H9 (cell line): ENCODE measurements at places on chromosomes 11 and 22. TPM values are rescaled to one million over a fixed set of nuclear protein-coding genes. Genes with fewer than 3 reads are reported as not detected.

The SMTN gene
- total RNA-seq: 21.1 and 23.4 TPM in 2 replicates

The OR51E2 gene
- not detected in 2 replicates for total RNA-seq

The PHETA2 gene
- total RNA-seq: 2.6 and 3.2 TPM in 2 replicates

- peak; percentile 86 for DNase-seq
These were observed at the start of gene RRAS2 for GRCh38 chr11:14358729-14359439. Gene RRAS2, minus strand, starts transcription at chr11:14359183. Its CDS starts 313 bp downstream, at chr11:14358870.

GRCh38 chr11:126654886-126655806 is 299.7 kb downstream of the ST3GAL4 start:
- DNase-seq: no peak

DNA sequence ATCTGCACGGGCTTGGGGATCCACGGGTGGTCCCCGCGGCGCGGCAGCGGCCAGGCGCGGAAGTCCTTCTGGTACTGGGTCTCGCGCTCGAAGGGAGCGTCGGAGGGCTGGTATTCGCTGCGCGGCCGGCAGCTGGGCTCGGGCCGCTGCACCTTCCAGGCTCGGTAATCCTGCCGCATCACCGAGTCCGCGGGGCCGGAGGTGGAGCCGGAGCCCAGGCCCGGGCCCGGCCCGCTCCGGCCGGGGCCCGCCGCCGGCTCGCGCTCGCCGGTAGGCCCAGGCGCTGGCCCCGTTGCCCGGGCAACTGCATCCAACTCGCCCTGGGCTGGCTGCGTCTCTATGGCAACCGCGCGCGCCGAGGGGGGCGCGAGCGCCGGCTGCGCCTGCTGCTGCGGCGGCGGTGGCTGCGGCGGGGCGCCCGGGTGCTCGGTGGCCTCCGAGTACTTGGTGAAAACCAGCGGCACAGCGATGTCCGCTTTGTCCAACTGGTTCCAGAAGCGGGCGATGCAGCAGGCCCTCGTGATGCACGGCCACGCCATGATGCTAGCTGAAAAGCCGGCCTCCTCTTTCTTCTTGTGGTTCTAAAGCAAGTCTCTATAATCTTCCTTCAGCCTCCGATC is 897 bp downstream of the MAP6 start:
- peak; percentile 73 for DNase-seq

- no peak for DNase-seq
These were observed 35.7 kb upstream of the ELF5 start for GRCh38 chr11:34549271-34549670.

- DNase-seq: no peak
These were observed 2.4 kb downstream of the CCS start for GRCh38 chr11:66595245-66595904.

DNA sequence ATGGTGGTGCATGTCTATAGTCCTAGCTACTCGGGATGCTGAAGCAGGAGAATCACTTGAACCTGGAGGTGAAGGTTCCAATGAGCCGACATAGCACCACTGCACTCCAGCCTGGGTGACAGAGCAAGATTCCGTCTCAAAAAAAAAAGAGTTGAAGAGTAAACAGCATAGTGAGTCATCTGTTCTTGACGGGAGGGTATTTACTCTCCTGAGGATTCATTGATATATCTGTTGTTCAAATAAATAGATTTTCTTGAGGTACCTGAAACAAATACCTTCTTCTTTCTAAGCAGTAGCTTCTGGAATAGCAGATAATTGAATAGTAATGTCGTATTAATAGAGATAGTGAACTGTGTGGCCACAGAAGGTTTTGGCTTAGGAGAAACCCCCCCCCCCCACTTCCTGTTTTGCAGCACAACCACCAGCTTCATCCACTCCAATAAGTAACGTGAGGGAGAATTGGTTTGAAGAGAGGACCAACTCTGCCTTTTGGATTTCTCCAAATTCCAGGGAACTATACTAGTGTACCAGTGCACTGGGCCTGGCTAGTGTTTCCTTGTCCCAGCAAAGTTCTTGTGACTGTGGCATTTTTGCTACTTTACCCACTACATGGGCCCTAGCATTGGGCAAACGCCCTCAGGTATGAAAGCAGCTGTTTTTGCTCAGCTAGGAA is 90.0 kb downstream of the PRMT3 start:
- no peak for DNase-seq

DNA sequence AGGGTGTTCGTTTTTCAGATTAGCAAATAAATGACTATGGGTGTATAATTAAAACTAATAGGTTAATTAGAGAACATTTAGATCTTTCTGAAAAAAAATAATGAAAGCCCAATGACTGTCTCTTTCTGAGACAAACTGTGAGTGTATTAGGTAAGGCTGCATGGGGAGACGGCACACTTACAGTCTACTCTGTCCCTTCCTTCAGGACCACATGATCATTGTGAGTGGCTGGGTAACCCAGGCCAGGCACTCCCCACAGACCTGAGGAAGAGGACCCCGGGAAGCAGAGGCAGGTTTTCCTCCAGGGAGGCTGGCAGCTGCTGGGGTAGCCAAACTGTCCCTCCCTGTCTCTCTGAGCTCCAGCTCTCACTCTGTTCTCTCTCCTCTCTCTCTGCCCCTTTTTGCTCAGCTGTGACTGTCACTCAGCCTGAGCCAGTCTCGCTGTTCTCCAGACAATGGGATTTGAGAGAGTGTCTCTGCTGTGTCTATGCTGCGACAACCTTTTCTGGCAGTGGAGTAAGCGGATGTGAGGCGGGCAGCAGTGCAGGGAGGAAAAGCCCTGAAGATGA is 83.1 kb upstream of the NCAM1 start:
- DNase-seq: no peak

DNA sequence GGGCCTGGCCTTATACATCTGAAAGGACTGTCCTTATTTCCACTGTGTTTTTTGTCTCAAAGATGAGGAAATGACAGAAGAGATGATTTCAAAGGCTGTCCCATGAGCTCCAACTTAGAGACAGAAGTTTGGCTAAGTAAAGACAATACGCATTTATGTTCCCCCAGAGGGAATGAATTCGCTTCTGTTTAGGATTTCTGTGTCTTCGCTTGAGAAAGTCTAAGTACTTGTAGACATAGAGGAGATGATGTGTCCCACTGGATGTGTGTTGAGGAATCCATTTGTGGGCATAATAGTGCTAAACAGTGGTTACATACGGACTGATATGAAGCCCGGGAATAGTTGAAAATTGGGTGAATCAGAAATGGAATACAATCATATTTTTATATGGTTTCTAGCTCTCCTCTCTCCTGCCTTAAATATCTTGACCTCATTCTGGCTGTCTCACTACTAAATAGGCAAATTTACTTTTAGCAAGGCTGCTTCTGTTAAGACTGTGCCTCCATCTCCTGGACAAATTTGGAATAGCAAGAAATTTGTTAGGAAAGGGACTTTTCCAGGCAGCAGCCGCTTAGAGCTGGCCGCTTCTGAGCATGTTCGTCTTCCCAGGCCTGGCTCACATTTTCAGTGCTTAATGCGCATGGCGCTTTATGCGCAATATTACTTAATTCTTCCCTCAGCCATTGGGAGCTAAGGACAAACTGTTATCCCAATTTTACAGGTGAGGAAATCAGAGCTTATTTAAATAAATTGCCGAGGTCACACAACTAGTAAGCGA is 1.9 kb upstream of the PEX26 start:
- peak; percentile 59 for DNase-seq

GRCh38 chr11:120994091-120994859 is 29.6 kb upstream of the TBCEL start:
- DNase-seq: no peak

- DNase-seq: no peak
These were observed 564.7 kb downstream of the KCNA4 start for GRCh38 chr11:29452146-29452545.
